ENCODE measurements at places on chromosomes 3 and 15.

DNA sequence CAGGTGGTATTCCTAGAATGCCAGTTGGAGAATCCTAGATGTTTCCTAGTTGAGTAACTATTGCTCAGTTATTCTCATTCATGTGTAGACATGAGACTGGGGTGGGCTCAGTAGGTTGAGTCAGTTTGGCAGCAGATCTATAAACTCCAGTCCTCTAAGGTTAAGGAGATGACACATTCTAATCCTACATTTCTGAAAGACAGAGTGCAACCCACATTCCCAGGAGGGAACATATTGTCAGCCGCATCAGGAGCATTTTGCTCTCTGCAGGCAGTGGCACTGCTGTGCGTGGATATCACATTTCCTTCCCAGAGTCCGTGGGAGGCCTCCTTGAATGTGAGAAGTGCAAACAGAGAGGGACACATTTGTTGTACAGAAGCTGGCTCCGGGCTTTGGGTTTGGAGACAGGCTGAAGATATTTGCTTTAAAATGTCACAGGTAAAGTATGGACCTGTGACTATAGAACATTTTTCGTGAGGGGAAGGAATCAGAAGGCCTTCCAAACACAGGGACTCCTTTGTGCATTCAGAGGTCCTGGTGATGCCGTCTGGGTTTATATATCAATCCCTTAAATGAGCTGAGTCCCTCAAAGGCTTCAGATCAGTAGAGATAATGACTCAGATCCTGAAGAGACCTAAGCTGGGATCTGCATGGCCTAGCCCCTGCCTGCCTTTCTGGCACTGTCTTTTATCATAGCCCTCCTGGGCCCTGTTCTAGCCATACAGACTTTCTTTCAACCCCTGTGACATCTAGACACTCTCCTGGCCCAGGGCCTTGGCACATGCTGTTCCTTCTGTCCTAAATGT, 156.5 kb downstream of the CADPS start:
- no peak for DNase-seq

GRCh38 chr3:41327718-41328117, 128.4 kb downstream of the CTNNB1 start:
- DNase-seq, result no peak

DNA sequence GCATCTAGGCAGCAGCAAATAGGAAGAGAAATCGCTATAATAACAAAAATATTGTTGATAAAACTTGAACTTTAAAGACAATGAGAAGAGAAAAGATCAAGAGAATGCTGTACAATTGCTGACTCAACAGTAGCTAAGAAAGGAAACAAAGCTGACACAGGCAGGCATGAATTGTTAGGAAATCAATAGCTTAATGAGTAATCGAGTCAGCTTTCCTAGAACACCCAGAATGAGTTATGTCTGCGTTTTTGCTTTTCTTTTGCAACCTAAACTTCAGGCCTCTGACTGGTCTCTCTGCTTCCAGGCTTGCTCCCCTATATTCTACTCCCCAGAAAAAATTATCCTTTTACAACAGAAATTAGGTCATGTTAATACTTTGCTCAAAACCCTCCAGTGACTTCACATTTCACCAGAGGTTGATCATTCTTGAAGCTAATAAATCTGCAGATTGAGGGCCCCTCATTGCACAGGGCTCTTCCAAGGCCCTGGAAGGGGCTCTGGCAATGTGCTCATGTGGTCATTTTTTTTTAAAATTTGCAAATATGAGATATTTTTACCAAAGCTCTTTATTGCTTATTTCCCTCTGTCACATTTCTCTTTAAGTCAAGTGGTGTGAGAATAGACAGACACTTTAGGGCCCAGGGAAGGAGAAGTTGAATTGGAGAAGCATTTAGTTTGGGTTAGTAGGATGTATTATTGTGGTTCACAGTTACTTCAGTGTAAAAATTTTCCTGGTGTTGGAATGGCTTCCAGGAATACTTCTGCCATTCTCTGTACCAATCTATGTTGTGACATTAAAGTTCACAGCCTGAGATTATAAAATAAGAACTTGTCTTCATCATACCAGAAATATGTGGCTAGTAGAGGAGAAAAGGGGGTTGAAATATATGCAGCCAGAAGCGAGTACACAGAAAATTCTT, 116.3 kb downstream of the TMCO5A start:
- DNase-seq, result no peak

GRCh38 chr3:136547293-136547692, 204.9 kb downstream of the STAG1 start:
- DNase-seq, result no peak

GRCh38 chr3:53083949-53084309, 38.1 kb upstream of the SFMBT1 start:
- DNase-seq, result no peak

GRCh38 chr3:169310184-169310939, 353.1 kb downstream of the MECOM start:
- no peak for DNase-seq

GRCh38 chr3:63349583-63350573, 71.8 kb downstream of the SYNPR start:
- DNase-seq, result no peak

GRCh38 chr3:130894986-130895280, 1.0 kb downstream of the ATP2C1 start:
- no peak for DNase-seq

DNA sequence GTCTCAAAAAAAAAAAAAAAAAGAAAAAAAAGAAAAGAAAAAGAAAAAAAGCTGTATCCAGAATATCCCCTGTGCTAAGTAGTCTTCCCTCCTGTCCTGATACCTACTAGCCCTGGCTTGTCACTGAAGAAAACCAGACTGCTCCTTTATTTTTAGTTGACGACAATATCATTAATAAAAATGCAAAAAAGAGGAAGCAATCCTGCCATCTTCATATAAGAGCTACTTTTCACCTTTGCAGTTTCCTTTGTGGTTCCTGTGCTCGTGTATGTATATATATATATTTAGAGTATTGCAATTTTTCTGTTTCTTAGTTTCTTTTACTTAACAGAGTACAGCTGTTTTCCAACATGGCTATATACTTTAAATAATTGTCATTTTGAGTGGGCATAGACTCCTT, 13.6 kb downstream of the C3orf20 start:
- DNase-seq, result no peak

DNA sequence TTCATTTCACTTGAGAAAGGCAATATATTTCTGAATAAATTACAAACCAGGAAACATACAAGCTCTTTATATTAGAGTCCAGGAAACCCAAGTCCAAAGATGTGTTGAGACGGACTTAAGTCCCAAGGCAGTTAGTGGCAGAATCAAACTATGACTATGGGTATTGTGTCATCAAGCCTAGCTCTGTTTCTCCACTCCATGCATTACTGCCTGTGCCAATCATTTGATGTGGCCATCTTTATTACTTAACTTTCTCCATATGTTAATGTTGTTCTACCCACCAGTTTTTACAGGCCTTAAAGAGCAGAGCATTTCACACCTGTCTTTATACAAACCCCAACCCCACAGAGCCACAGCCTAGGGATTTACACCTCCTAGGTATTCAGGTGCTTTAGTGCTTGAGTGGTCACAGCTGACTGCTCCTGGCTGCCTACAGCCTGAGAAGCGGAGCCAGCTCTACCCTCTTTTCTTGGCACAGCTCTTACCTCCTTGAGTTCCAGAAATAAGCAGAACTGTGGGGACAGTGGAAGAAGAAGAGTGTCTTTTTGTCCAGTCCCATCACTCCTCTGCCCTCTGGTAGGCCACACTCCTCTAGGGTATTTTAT, 92.1 kb downstream of the DTWD1 start:
- no peak for DNase-seq

- no peak for DNase-seq
Measured at GRCh38 chr15:92617549-92618520, 37.7 kb downstream of the FAM174B start.

DNA sequence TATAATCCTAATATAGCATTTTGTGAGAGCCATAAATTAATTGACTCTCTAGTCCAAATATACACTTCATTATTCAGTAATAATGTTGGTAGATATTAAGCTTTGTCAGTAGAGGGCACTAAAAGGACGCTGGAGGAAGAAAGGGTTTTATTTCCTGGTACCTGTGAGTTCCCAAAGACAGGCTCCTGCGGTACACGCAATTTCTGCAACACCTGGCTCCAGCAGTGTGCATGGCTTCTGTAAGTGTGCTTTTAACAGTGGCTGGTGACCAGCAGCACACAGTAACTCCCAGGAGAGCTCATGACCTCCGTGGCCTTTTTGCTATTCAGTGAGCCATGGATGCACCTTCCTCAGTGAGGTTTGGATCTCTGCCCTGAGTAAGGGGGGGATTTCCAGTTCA, 338.3 kb upstream of the ZNF385D start:
- DNase-seq, result no peak

DNA sequence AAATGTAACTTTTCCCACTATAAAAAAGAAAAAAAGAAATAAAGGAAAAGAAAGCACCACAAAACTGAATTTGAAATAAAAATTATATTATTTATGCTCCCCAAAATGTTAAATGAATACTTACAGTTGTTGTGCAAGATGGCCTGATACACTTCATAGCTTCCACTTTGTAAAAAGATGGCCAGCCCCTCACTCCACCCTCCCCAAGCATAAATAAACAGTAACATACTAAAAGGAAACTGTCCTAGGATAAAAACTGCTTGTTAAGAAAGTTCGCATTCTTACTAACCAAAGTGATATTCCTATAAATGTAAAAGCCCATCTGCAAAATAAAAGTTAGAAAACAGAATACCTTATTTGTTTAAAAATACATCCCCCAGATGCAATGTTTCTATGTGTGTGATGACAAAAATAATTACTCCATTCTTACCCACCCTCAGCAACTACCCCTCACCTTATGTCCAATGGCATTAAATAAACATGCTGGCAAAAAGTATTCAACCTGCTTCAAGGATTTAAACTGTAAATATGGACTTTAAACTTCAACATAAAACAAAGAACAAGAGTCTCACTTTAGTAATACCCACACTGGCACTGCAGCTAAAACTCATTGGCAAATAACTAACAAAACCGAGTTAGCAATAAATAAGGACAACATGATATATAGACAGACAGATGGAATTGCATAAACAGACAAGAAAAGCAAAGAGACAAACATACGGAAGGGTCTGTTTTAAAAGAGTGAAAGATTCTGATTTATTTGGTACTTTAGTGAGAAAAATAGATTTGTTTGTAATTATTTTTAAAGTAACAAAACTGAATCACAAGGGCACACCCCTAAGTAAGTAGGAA, 47.7 kb downstream of the ZBTB20 start:
- DNase-seq, result no peak

DNA sequence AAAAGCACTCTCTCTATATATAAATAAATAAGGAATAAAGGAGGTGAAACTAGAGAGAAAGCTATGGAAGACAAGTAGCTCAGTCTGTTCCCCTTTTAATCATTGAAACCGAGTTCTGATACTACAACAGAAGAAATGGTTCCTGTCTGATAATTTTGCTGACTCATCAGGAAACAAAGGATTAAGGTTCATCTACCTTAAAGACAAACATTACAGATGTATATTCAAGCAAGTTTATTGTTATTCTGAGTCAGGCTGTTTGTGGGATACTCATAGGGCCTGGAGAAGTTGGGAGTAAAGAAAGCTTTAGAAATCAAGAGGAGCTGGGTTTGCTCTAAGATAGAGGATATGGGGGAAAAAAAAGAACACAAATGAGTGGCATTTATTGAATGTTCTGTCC, 566.0 kb downstream of the ROBO2 start:
- no peak for DNase-seq

DNA sequence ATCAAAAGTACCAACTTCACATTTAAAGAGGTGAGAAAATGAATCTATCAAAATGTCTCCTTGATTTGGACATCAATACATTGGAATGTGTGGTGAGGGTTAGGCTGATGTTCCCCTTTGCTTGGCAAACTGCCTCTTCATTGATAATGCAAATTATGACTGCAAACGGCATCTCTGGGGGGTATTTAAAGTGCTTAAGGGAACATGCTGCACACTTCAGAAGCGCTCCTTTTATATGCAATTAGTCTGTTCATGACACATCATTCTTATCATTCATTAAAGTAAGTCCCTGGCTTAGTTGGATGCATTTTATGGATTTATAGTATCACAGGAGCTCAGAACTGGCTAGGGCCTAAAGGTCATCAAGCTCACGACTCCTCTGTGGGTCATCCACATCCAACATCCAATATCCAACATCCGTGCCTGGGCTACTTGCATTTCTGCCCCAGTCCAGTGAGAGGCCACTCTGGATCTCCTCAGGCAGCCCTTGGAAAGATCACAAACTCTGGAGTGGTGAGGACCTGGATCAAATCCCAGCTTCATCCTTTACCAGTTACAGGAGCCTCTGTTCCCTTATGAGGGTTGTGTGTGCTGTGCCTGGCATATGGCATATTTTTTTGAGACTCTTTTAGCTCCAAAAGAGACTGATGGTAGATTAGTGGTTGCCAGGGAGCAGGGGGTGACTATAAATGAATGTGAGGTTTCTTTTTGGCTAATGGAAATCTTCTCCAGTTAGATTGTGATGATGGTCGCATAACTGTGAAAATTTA, 136.8 kb upstream of the FOXB1 start:
- no peak for DNase-seq

GRCh38 chr3:192382861-192383260, 344.5 kb downstream of the FGF12 start:
- no peak for DNase-seq

DNA sequence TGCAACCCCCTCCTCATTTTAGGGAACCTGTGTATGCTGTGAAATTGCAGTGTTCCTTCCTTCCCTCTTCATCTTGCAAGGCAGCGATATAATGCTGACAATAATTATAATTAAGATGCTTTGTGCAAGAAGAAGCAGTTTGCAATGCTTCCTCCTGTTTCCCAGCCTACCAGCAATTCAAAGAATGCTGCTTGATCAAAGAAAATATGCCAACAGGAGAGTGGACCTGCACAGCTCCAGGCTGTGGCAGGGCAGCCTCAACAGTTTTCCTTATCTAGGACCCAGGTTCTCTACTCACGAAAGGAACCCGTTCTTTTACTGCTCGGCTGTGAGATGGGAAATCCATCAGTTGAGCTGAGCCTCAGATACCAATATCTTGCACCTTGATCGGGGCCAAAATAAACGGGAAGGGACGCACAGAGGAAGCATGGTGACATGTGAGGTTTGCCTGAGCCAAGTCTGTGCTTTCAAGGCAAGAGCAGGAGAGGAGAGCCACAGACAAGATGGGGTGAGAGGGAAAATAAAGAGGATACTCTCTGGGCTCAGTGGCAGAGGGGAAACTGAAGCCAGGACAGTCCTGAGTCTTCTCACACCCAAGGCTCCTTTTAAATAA, 22.6 kb upstream of the LRTM1 start:
- no peak for DNase-seq

GRCh38 chr3:112769286-112769978, 77.2 kb downstream of the CD200R1L start:
- no peak for DNase-seq

DNA sequence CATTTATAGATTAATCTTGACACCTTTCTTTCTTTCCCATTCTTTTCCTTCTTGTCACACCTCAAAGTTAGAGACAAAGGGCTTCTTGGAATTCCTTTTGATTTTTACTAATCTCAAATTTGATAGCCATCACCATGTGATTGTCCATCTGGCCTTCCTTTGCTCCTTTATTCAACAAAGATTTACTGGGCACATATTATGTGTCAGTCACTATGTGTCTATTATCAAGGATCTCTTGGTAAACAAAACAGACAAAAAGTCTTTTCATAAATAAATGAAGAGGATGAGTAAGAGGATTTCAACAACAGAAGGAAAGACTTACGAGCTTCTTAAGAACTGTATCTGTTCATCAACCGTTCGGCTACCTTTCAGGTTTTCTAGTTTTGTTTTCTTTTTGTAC, 56.5 kb downstream of the SAMMSON start:
- no peak for DNase-seq

- no peak for DNase-seq
Measured at GRCh38 chr3:57062101-57062631, 1.7 kb downstream of the SPATA12 start.
